ENCODE measurements at places on chromosomes 2 and 18.
A peak's percentile ranks its signal among the peaks of the same experiment; 100 is the strongest.

- no peak for DNase-seq
Observed at GRCh38 chr2:181306785-181307184, 150.4 kb upstream of the ITGA4 start.

DNA sequence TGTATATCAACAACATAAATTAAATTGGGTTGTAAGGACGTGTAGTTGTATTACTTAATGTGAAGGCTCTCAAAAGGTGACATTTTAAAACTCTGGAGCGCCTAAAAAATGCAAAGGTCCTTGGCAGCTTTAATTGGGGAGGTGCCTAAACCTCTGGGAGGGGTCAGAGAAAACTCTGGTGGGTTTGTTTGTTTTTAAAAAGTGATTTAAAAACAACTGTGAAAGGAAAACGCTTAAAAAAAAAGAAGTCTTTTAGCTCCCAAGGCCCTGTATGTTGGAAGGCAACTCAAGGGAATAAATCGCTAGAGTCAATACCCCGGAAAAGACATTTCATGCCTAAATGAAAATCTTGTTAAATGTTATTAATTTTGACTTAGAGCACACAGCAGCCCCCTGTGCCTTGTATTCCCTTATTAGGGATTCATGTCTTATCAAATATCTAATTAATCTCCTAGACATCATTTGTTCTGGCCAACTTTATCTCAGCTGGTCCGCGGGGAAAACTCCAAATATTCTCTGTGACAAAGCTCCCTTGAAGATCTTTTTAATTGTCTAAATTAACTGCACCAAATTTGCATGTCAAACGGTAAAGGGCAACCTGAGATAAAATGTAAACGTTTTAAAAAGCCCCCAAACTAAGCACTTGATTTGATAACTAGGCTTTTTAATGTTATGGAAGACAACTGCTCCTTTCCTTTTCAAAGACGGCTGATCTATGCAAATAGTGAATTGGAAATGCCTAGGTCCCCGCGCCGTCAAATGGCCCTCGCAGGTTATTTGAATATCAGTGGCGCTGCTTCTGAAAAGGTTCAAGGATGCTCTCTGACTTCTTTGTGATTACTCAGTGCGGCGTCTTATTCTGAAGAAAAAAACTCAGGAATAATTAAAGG is 4.2 kb downstream of the SP9 start:
- no peak for DNase-seq

DNA sequence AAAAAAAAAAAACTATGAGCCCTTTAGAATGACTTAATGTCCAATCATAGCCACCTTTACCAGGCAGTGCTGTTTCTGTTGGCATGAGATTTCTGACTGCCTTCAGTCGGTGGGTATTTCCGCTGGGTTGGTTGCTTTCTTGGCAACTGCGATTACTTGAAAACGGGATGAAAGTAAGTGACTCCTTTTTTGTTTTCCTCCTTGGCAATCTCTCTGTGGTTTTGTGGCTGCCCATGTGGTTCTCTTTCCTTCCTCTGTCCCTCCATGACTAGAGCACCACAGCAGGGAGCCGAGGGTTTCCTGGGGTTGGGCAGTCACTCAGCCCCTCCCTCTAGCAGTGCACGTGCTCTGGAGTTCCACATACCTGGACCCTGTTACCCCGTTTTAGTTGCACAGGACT is 112.1 kb downstream of the KLHL29 start:
- DNase-seq, result no peak

GRCh38 chr2:151657667-151658076 is 76.6 kb downstream of the NEB start:
- no peak for DNase-seq

DNA sequence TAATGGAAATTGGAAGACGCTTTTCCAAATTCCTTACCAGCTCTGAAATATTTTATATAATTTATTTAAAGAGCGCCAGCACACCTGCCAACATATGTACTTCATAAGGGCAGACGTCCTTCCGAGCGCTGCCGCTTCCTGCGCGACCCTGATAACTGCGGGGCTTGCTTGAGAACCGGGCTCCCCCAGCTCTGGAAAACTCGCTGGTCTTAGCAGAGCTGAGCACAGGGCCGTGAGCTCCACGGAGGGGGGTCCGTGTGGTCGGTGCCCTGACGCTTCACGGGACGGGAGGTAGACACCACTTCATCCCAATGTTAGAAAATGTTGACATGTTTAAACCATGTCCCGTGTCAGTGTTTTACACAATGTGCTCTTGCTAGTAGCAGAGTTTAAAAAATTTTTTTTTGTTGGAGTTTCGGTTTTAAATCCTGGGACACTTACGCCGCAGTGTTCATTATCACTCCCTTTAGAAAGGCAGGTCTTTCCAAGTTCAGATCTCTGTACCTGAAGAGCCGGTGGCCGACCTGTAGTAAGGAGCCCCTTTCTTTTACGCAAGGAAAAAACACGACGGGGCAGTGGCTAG is 1.6 kb downstream of the NFATC1 start:
- no peak for DNase-seq

GRCh38 chr18:47522359-47522758 is 270.9 kb upstream of the SKOR2 start:
- DNase-seq, result no peak

DNA sequence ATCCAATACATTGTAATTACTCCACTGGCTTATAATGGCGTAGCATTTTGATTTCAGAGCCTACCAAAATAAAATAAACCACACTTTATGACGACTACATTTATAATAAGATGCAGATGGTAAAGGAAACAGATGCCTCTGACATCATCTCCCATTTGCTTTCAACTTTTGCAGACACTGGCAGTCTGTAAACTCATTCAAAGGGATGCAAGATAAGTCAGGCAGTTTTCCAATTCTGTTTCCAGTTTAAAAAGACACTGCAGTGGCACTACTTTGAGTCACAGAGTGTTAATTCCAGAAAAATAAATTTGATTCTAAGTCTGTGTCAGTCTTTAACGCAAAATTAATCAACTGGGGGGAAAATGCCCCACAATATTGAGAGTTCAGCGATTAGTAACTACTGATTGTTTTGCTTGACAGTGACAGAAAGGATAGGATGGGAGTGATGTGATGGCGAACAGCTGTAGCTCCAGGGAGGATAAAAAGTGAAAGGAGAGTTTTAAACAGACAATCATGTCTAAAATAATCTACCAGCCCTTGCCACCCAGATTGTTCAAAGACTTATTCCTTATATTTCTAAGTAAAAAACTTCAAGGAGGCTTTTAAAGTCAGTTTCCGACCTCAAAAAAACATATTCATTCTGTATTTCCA is 6.7 kb downstream of the DSEL start:
- no peak for DNase-seq

GRCh38 chr18:52150050-52150449 is 189.9 kb upstream of the DCC start:
- no peak for DNase-seq

- DNase-seq, result no peak
Observed at GRCh38 chr2:176178038-176178756, 10.3 kb upstream of the HOXD1 start.

- DNase-seq, result no peak
Observed at GRCh38 chr18:57331718-57332117, 20.6 kb upstream of the ST8SIA3 start.

DNA sequence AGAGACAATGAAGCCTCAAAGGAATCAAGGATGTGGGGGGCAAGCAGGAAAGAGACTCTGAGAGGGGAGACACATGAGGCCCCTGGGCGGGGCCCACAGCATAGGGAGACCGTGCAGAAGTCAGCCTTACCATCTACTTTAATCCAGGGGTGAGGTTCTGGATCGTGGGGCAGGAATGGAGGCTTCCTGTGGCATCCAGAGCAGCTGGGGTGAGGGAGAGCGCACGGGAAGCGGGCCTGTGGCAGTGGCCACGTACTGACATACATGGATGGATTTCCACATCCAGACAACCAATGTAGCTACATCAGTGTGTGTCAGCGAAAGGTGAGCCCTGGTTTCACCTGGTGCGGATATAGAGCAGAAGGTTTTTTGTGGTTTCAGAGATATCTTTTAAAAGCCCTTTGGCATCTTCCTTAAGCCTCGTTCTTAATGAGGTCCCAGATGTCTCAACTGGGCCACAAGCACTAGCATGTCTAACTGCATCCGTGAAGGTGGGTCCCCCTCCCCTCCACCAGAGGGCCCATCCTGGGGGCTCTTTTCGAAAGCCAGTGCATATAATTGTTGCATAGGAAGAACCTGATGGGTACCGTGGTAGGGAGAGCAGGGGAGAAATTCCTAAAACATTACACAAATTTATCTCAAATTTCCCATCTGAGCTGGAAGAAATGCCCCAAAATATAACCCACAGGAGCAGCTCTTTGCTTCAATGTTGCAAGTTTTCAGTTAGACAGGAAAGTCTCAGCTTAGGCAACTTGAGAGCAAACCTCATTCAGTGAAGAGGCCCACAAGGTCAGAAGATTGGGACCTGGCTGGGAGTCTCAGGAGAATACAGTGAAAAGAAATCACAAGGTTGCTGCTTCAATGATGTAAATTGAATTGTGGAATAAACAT is 90.9 kb downstream of the SP3 start:
- no peak for DNase-seq

DNA sequence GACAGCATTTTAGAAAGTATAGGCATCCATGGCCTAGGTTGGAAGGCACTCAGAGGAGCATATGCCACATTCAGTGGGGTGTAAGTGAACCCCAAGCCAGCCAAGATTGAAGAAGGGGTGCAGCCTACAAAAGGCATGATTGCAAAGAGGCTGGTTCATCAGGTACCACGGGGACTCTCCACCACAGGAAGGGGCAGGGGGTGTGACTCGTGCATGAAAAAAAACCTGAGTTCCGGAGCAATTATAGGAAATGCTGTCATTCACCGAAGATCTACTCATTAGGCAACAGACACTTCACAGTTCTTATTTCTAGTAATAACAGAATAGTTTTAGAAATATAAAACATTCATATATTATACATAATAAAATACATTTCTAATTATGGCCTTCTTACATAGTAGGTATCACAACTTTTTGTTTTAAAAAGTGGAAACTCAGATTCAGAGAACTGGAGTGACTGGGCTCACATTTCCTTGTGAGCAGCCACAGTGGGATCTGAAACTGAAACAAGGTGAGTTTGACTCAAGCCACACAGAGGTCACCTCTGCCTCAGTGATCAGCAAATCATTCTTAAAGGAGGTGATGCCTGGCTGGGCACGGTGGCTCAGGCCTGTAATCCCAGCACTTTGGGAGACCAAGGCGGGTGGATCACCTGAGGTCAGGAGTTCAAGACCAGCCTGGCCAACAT is 188.4 kb upstream of the GYPC start:
- DNase-seq, result no peak

GRCh38 chr18:58496231-58496630 is 132.7 kb downstream of the ALPK2 start:
- DNase-seq, result no peak

DNA sequence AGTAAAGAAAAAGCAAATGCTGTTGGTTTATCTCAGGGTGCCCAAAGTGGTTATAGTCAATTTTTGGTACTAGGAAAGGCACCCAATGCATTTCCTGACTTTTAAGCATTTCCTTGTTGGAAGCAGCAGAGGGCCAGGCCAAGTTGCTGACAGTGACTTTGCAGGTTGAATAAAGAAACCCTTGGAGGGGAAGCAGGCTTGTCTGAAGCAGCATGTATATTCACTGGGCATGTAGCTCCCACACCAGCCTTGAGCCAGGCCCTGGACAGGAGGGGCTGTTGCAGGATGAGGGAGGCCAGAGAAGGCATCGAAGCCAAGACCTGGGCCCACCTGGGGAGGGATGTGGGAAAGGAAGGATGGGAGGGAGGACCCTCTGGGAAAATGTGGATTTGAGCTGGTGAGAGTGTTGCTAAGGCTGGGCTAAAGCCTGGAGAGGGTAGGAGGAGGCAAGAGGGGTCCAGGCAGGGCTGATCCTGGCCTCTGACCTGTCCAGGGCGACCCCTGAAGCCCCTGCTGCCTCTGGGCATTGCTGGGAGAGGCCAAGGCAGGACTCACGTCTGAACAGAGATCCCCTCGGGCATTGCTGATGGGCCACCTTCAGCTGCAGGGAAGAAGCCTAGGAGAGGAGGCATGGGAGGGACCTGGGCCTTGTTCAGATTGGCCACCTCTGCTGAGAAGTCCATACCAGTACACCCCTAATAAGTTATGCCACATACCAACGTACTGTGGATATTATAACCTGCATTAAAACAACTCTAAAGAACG is 79.6 kb downstream of the STPG4 start:
- no peak for DNase-seq

DNA sequence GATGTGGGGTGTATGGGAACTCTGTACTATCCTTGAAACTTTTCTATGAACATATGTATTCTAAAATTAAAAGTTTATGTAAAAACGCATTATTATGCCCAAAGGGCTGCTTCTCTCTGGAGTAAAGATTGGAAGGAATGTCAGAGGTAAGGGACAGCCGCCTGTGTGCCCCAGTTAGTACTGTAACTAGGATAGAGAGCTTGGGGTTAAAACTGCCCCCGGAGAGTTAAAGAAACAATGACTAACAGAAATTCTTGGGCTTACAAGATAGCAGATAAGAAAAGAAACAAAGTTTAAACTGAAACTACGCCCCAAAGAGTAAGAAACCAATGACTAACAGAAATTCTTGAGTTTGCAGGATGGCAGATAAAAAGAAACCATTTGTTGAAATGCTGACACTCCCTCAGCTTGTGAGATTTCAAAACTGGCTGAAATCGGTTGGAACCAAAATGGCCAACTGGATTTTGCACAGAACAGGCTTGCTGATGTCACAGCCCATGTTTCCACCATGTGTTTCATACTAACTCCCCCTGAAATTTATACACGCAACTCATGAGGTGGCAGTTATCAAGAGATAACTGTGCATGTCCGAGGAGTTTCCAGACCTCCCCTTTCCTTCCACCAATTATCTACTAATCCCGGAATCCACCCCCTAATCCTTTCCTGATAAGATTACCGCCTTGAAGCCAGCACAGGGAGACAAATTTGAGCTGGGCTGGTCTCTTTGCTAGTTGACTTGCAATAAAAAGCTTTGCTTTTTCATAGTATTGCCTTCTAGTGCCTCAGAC is 8.7 kb upstream of the TXNDC2 start:
- peak; percentile 45 for DNase-seq

- DNase-seq, result no peak
Observed at GRCh38 chr18:1227025-1227424, 322.4 kb downstream of the ADCYAP1 start.

GRCh38 chr2:189821953-189822748 is 37.9 kb downstream of the PMS1 start:
- DNase-seq, result no peak

DNA sequence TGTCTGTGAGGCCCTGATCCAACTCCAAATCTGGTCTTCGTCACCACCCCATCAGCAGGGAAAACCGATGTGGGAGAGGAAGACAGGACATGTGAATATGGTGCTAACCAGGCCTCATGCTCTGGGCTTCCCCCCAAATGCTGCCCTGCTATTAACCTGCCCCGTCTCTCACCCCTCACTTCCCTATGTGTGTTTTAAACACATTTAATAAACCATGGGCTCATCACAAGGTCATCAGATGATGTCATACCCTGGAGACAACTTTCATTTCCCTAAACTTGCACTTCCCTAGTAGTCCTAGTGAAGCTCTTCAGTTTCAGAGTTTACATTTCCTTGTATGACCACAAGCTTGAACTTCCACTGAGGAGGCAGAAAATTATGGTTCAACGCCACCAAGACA is 49.9 kb downstream of the CD8B2 start:
- DNase-seq, result no peak

All from urinary bladder (tissue), 4 donors.